Activated CD4-positive, CD25-positive, alpha-beta regulatory T cell (primary cell): ENCODE measurements at places on chromosomes 4 and X.

- no peak for DNase-seq
Measured at GRCh38 chrX:40761762-40762161, 26.4 kb upstream of the MED14 start.

- DNase-seq, result no peak
Measured at GRCh38 chr4:69032847-69033638, 63.2 kb upstream of the UGT2B7 start.

GRCh38 chrX:151167791-151168345 is 8.5 kb upstream of the GPR50 start:
- no peak for DNase-seq

GRCh38 chrX:1300449-1300848 is 31.8 kb downstream of the CSF2RA start:
- DNase-seq, result no peak

- no peak for DNase-seq
Measured at GRCh38 chrX:47844117-47844516, 7.4 kb downstream of the ZNF81 start.

GRCh38 chr4:153156263-153156662 is 48.0 kb upstream of the TRIM2 start:
- DNase-seq, result no peak

GRCh38 chr4:25172961-25173915 is 13.0 kb upstream of the SEPSECS start:
- DNase-seq, result no peak
